ENCODE measurements at places on chromosomes 11 and 22.

DNA sequence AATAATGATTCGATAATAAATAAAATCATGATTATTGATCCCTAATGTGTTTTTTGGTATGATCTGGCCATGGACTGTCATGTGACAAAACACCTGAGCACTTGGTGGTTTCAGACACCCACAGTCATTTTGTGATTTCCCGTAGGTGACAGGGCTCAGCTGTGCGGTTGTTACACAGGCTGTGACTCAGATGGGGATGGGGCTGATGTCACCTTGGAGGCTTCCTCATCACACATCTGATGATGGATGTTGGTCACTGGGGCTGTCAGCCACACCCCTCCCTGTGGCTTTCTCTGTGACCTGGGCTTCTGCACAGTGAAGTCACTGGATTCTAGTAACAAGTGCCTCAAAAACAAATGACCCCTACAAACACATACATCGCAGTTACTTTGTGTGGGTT, 995.1 kb downstream of the BRD1 start:
- DNase-seq, result no peak

- no peak for DNase-seq
Measured at GRCh38 chr11:91243630-91244029, 981.0 kb upstream of the FAT3 start.

- no peak for DNase-seq
Measured at GRCh38 chr11:96079691-96080090, 155.8 kb upstream of the MTMR2 start.

DNA sequence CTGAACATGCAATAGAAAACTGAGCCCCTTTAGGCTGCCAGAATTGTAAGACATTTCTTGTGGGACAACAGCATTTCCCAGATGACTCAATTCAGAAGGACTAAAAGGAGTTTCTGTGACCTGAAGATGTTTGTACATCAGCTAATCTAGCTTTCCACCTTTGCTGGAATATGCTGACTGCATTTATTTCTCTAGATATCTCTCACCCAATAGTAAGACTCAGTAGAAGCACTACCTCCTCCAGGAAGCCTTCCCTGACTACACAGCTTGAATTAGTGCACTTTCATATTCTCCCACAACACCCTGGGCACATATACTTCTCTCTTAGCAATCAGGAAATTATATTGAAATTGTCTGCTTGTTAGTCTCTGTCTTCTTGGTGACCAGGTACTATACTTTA, 98.1 kb upstream of the BLID start:
- no peak for DNase-seq

- no peak for DNase-seq
Measured at GRCh38 chr11:20247591-20248007, 87.3 kb upstream of the DBX1 start.

- no peak for DNase-seq
Measured at GRCh38 chr22:24088816-24089215, 77.7 kb downstream of the CABIN1 start.

GRCh38 chr22:36640106-36640672, 63.4 kb downstream of the CACNG2 start:
- no peak for DNase-seq

- no peak for DNase-seq
Measured at GRCh38 chr11:109733245-109733644, 311.3 kb downstream of the C11orf87 start.

- no peak for DNase-seq
Measured at GRCh38 chr11:128942817-128943427, at the start of gene TP53AIP1. Gene TP53AIP1, minus strand, starts transcription at chr11:128942871. Its CDS starts 5,053 bp downstream, at chr11:128937818.

DNA sequence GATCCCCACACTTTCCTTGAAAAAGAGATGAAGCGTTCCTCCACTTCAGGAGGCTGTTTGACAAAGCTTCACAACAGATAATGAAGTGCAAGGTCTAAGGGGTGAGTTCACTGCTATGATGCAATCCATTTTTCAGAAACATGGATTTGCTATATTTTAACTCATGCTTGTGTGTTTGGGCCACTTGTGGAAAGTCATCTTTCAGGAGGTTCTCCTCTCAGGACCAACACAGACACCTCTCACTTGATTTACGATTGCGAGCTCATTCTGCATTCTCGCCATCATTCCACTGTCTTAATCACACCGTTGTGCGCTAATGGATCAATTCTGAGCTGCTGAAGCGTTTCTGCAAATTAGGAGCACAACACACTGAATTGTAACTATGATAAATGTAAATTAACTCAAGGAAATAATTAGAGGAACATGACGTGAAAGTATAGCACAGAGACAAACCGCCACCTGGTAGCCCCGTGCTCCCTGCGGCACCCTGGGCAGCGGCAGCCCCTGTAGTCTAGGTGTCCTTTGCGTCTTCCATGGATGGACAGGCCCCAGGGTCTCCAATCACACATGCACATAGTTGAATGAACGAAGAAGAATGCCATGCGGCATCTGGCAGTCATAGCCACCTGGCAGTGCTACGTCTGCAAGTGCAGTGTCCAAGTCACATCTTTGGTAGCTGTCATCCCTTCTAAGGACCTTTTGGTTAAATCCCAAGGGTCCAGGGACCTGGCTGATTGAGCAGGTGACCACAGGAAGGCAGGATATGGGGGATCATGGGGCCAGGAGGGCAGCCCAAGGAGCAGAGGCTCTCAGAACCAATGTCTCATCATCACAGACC, 28.1 kb upstream of the RTL6 start:
- DNase-seq, result no peak

- no peak for DNase-seq
Measured at GRCh38 chr11:125624756-125625213, at the start of gene CHEK1. Gene CHEK1, plus strand, starts transcription at chr11:125625163. Its CDS starts 1,606 bp downstream, at chr11:125626769.

- DNase-seq, result no peak
Measured at GRCh38 chr11:124867700-124868099, 2.5 kb downstream of the ROBO3 start.

- DNase-seq, result no peak
Measured at GRCh38 chr11:86800076-86800959, at the start of gene PRSS23. Gene PRSS23, plus strand, starts transcription at chr11:86800542. Its CDS starts 7,102 bp downstream, at chr11:86807644.

DNA sequence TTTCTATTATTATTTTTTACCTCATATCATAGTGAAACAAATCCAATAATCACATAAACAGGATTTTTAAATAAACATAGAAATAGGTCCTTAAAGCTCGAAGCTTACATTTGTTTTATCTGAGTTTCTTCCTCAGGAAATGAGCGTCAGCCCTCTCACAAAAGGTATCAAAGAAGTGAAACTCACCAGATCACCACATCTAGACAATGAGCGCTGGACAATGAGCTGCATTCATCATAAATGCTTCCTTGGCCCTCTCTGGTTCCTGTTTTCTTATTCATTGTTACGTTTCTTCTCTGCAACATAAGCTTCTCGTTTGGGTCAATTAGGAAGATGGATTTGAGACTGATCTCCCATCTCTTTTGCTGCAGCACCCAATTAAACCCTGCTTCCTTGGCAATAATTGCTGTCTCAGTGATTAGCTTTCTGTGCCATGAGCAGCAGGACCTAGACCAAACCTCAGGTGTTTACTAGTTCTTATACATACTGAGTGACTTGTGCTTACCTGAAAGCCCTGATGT, 649.9 kb upstream of the LUZP2 start:
- DNase-seq, result no peak

GRCh38 chr22:42649246-42650099, at the start of gene CYB5R3:
Gene CYB5R3, minus strand, starts transcription at chr22:42649392. Its CDS starts 77 bp downstream, at chr22:42649315.
- peak; percentile 84 for DNase-seq

- no peak for DNase-seq
Measured at GRCh38 chr11:117160826-117161225, 16.7 kb downstream of the PAFAH1B2 start.

DNA sequence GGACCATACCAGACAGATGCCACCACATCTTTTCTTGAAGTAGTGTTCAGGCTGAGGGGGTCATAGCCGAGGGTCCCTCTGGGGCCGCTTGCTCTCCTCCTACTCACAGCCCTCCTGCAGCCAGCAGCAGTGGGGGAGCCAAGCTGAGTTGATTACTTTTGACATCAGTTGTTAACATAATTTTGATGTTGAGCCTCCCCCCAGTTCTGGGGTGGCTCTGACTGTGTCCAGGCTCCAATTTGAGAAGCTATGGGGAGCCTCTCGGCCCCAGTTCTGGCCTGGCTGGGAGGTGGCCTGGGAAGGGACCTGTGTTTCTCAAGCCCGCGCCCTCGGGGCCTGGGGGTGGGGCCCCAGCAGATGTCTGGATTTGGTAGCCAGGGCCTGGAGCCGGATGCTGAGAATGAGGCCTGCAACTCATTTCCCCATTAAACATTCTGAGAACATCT, 47.9 kb downstream of the KCNQ1OT1 start:
- DNase-seq, result no peak

DNA sequence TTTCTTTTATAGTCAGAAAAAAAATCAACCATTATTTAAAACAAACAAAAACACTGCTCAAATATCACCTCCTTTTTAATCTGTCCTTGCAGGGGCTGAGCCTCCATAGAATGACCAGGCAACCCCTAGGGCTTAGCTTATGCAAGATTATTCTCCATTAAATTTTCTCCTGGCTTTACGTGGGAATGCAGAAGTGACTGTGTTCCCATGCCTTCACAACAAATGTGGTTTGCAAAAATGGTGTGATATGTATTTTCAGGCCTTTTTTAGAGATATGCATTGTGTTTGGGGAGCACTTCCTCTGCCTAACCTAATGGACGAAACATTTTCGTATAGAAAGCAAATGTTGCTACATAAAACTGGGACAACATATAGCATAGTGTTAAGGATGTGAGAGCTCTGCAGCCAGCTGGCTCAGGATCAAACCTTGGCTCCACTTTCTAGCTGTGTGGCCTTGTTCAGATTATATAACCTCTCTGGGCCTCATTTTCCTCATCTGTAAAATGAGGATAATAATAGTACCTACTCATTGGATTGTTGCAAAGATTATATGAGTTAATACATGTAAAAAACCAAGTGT, 82.6 kb downstream of the PARVA start:
- DNase-seq, result no peak

GRCh38 chr11:45644981-45645889, 20.2 kb downstream of the CHST1 start:
- no peak for DNase-seq

- DNase-seq, result no peak
Measured at GRCh38 chr11:9525116-9525515, 48.4 kb upstream of the WEE1 start.

All from stimulated activated CD4-positive, alpha-beta T cell treated with anti-CD3 and anti-CD28 coated beads, Interleukin-4, amount 100 ng/mL, for 4 hours (primary cell).